H1 (cell line): ENCODE measurements at places on chromosomes 5 and 9.
A peak's percentile ranks its signal among the peaks of the same experiment; 100 is the strongest.

DNA sequence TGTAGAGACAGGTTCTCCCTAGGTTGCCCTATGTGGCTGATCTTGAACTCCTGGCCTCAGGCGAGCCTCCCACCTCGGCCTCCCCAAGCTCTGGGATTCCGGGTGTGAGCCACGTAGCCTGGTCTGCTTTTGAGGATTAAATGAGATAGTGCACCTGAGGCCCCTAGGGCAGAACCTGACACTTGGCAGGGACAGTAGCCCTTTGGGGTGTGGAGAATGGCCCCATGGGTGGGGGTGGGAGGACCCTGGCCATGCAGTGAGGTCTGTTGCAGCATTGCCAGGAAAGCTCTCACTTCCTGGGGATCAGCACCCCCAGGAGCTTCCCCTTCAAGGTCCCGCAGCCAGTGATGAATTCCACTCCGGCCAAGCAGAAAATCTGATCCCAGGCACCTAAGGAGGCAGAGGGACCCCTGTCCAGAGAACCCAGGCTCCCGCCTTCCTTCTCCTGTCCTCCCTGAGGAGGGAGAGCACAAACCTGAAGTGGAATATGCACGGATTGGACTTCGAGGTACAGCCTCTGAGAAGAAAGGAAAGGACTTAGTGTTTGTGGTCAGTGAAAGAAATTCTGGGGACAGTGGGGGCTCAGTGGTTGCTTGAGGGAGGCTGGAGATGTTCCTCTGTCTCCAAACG, 73.9 kb upstream of the UNC5A start:
- DNase-seq = peak; percentile 41
- H3K27me3 ChIP-seq = peaks cover 17% of the 10 kb centered on the region
- peaks cover 11% of the 10 kb centered on the region for H3K4me1 ChIP-seq
- no peaks in the 10 kb centered on the region for H3K36me3 ChIP-seq

GRCh38 chr9:83445703-83446265, 92.4 kb downstream of the FRMD3 start:
- no peaks in the 10 kb centered on the region for H3K4me1 ChIP-seq
- no peak overlapping the region for H3K27ac ChIP-seq
- no peak overlapping the region for H3K4me3 ChIP-seq
- H3K27me3 ChIP-seq = no peaks in the 10 kb centered on the region
- DNase-seq = no peak
- H3K36me3 ChIP-seq = no peaks in the 10 kb centered on the region

DNA sequence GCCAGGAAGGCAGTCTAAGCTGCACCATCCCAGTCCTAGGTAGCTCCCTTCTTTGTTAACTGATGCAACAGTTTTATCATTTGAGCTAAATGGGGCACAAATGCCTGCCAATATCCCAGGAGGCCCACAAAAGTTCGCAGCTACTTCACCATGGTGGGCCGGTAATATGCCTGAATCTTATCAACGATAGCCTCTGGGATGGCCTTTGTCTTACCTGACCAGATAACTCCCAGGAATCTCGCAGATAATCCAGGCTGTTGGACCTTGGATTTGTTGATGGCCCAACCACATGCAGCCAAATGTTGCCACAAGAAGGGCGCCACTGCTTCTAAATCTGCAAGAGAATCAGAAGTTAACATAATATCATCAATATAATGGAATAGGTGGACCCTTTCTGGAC, 83.8 kb upstream of the ATP10B start:
- H3K4me1 ChIP-seq = no peaks in the 10 kb centered on the region
- no peak overlapping the region for H3K4me3 ChIP-seq
- DNase-seq = no peak
- no peaks in the 10 kb centered on the region for H3K27me3 ChIP-seq
- no peak overlapping the region for H3K27ac ChIP-seq
- no peaks in the 10 kb centered on the region for H3K36me3 ChIP-seq

- no peaks in the 10 kb centered on the region for H3K4me1 ChIP-seq
- H3K27me3 ChIP-seq = no peaks in the 10 kb centered on the region
- DNase-seq = no peak
- no peaks in the 10 kb centered on the region for H3K36me3 ChIP-seq
- no peak within 1 kb of the TSS; the same call in 1 of the 2 replicates for H3K27ac ChIP-seq
These were observed at the start of gene PCDHA10 for GRCh38 chr5:140855772-140856674. Gene PCDHA10 (plus strand): TSS chr5:140855897. CDS start chr5:140856049, 152 bp downstream.

GRCh38 chr5:76638479-76638878, 15.3 kb upstream of the F2RL2 start:
- no peaks in the 10 kb centered on the region for H3K27me3 ChIP-seq
- no peaks in the 10 kb centered on the region for H3K4me1 ChIP-seq
- no peak for DNase-seq
- H3K27ac ChIP-seq = no peak overlapping the region
- no peaks in the 10 kb centered on the region for H3K36me3 ChIP-seq
- H3K4me3 ChIP-seq = no peak overlapping the region
